ENCODE measurements at places on chromosomes 5 and 9. TPM values are rescaled to one million over a fixed set of nuclear protein-coding genes. Genes with fewer than 3 reads are reported as not detected.

- H3K4me1 ChIP-seq, result no peaks in the 10 kb centered on the region
- no peak for DNase-seq
- no peak overlapping the region for H3K4me3 ChIP-seq
- H3K27me3 ChIP-seq, result no peaks in the 10 kb centered on the region
Observed at GRCh38 chr9:20417373-20418080, 204.8 kb downstream of the MLLT3 start.

DNA sequence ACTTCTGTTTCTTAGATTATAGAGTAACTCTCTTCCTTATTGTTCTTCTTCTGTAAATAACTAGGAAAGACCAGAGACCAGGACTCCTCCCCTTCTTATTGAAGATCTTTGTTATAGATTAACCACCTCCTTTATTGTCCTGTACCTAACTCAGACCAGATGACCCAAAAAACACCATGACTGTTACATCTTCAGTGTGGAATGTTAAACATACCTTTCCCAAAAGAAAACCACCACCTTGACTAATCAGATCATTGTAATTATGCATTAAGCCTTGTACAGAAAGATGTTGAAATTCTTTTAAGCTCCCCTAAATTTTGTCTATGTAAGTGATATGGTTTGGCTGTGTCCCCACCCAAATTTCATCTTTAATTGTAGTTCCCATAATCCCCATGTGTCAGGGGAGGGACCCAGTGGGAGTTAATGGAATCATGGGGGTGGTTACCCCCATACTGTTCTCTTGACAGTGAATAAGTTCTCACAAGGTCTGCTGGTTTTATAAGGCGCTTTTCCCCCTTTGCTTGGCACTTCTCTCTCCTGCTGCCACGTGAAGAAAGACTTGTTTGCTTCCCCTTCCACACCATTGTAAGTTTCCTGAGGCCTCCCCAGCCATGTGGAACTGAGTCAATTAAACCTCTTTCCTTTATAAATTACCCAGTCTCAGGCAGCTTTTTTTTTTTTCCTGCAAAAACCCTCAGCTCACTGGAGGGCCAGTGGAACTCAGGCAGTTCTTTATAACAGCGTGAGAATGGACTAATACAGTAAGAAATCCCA, 26.3 kb downstream of the ARSB start:
- peak overlapping the region; percentile 91 for H3K27ac ChIP-seq
- no peak overlapping the region for H3K4me3 ChIP-seq
- no peaks in the 10 kb centered on the region for H3K27me3 ChIP-seq
- no peaks in the 10 kb centered on the region for H3K36me3 ChIP-seq

DNA sequence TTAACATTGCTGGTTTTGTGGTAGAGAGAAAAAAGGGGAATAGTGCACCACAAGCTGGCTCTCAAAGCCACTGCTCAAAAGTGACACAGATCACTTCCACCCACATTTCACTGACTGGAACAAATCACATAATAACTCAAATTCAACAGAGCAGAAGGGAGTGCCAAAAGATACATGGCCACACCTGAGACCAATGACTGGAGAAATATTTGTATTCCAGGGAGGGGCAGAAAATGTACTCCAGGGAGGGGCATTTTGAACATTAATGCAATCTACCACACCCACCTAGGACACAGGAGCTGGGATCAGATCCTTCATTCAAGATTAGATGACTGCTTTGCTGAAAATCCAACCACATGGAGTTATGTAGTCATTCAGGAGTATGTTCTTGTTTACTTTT, 44.8 kb upstream of the ALDOB start:
- no peak for DNase-seq
- H3K27ac ChIP-seq, result no peak overlapping the region
- H3K4me1 ChIP-seq, result no peaks in the 10 kb centered on the region
- no peaks in the 10 kb centered on the region for H3K36me3 ChIP-seq

DNA sequence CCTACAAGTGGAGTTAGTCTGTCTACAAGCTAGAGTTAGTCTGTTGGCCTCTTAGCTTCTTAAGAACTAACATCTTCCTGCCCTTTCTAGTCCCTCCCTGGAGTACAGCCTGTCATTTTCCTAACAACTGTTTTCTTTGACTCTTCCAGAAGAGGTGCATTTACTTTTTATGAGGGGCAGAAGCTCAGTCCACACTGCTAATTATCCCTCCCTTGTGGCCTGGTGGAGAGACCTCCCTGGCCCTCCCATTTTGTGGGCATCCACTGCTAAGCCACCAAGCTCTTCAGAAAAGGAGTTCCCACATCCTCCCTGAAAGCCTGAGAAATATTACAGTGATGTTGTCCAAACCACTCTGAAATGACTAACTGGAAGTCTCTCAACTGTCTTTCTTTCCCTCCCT, 8.0 kb downstream of the MAP1B start:
- peaks cover 2% of the 10 kb centered on the region for H3K27me3 ChIP-seq
- H3K4me1 ChIP-seq, result no peaks in the 10 kb centered on the region
- H3K36me3 ChIP-seq, result no peaks in the 10 kb centered on the region
- H3K27ac ChIP-seq, result no peak overlapping the region
- no peak for DNase-seq
- H3K4me3 ChIP-seq, result no peak overlapping the region

The SCGB3A2 gene
- total RNA-seq, result not detected

The ACTBL2 gene
- total RNA-seq, result not detected

DNA sequence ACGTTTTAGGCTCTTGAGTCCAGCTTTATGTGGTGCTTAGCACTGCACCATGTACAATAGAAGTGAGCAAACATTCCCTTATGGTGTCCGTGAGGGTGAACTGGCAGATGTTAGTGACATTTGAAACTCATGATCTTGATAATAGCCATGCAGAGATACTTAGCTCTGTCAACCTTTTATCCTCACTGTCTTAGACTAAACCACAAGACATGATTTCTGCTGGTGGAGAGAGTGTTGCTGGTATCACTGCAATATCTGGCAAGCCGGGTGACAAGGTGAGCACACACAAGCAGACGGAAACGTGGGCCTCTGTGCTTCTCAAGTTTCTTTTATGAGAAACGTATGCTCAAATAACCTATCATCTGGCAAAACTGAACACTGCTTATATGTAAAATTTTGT, 68.4 kb downstream of the CAST start:
- no peak overlapping the region for H3K27ac ChIP-seq
- no peak overlapping the region for H3K4me3 ChIP-seq
- peaks cover 18% of the 10 kb centered on the region for H3K4me1 ChIP-seq
- no peak for DNase-seq
- H3K27me3 ChIP-seq, result no peaks in the 10 kb centered on the region

The SLC46A2 gene
- not detected for total RNA-seq

Measured in Caco-2 (cell line).